Activated gamma-delta T cell treated with anti-CD3 and anti-CD28 coated beads, Interleukin-2, amount 50 U/mL, for 16 hours (primary cell): ENCODE measurements at places on chromosomes 6 and 20.
A peak's percentile ranks its signal among the peaks of the same experiment; 100 is the strongest.

- no peak for DNase-seq
These were observed 172.8 kb upstream of the PMEPA1 start for GRCh38 chr20:57882451-57883161.

GRCh38 chr6:10307028-10307427, 107.8 kb downstream of the TFAP2A start:
- no peak for DNase-seq

DNA sequence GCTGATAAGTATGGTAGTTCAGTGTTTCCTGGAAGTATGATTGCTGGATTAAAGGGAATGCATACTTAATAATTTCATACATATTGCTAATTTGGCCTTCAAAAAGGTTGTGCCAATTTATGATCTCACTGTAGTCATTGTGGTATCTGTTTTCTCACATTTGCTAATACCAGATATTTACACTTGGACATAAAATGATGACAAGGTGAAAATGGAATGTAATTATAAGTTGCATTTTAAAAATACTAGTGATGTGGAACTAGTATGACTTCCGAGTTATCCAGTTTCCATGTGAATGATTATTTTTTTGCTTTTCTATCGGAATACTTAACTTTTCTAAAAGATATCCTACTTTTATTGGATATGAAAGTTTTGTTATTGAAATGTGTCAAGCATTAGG, 15.4 kb downstream of the RWDD1 start:
- DNase-seq = no peak

DNA sequence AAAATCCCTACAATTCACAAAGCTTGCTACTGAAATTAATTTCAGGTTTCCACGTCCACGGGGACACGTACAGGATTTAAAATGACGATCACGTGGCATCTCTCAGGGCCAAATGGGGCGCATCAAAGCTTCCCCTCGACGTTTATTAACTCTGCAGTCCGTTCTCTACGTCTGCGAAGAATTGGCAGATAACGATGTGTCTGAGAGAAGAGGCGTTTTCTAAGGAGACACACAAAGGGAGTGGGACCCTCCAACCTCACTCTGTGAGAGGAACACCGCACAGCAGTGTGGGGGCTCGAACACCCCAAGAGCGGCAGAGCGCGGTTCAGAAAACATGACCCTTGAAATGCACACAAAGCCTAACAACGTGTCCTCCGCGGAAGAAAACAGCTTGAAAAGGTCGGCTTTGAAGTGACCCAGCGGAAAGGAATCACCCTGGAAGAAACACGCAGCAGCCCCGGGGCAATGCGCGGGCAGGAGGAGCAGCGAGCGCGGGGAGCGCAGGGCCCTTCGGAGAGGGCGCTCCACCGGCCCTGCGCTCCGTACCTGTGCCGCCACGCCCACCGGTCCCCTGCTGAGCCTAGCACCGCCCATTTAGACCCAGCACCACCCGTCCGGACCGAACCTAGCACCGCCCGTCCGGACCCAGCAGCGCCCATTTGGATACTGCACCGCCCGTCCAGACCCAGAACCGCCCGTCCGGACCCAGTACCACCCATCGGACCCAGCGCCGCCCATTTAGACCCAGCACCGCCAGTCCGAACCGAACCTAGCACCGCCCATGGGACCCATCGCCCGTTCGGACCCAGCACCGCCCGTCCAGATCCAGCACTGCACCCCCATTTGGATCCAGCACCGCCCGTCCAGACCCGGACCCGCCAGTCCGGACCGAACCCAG, 1.1 kb upstream of the AFDN start:
- DNase-seq = no peak

DNA sequence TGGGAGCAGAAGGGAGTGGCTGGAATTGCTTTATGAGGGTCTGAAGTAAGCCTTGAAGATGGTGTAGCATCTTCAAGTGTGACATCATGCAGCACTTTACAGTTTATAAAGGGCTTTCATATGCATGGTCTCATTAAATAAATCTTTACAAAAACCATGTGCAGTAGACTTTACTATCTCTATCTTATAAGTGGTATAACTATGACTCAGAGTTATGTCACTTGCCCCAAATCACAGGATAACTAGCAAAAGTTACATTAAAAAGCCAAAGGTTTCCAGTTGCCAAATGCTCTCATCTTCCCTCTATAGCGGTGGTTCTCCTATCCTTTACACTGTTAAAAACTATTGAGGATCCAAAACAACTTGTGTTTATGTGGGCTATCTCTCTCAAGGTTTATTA, 687.7 kb upstream of the MARCKS start:
- DNase-seq = no peak

GRCh38 chr6:74657931-74658330, 547.9 kb downstream of the COL12A1 start:
- no peak for DNase-seq

DNA sequence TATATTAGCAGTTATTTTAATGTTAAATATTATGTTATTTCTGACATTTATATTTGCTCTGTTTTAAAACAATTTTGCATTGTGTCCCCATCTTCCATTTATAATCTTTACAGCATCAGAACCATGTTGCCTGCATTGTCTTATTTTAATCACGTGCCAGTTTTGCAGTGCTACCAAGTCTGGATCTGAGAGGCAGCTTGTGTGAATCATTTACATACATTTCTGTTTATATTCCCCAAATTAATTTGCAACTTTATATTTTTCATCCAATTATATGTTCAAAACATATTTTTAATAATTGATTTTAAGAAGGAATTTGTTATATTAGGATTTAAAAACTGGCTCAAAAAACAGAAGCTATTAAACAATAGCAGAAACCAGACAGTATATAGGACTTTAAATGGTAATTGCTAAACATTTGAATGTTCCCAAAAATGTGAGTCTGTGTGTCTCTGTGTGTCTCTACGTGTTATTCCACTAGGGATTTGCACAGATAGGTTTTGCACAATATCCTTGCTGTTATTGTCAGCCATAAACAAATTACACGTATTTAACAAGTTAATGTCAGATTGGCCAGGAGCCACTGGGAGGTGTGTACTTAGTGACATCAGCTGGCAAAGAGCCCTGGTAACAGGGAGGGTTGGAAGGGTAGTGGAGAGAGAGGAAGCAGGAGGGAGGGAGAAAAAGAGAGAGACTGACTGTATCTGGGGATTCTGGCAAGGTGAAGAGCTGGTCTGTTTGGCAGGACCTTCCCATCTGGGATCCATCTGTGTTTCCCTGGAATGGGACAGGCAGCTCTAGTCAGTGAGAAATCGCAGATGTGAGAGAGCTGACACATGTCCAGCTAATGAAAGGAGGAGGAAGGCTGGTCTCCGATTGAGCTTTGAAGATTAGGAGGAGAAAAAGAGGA, 72.1 kb downstream of the CBFA2T2 start:
- no peak for DNase-seq

DNA sequence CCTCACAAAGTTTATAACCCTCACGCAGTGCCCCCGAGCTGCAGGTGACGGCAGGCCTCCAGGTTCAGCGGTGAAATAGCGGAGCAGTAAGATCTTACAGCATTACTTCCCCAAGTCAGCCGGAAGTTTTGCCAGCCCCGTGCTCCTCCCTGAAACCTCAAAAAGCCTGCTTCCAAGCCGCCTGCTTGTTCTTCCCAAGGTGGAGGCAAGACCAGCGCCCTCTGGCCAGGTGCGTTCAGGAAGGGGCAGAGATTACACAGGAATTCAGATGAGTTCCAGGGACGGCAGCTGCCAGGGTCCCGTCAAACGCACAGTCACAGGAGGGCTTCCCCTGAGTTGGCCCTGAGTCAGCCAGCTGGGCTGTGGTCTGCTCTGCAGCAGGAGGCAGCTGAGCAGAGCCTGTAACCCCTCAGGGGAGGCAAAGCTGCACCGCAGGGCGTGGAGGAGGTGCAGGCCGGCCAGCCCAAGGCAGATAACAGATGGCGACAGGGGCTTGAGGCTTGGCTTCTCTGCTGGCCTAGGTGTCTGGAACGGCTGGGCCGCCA, 124.1 kb upstream of the RPS6KA2 start:
- DNase-seq = peak; percentile 10

DNA sequence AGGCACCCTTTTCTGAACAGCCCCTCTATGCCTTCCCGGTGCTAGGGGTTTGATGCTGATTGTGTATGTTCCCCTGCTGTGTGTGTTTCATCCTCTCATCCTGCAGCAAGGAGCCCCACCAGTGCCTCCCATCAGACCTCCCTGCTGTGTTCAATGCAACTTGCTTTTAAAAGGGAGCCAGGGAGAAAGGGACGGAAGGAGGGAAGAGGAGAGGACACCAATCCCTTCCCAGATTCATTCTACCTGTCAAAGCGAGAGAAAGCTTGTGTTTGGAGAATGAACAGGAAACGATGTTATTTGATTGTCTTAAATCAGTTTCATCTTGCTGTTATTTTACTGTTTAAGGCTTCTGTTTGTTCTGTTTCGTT, 259.2 kb downstream of the ADGB start:
- DNase-seq = no peak

GRCh38 chr20:64050261-64051032, 1.0 kb upstream of the SOX18 start:
- no peak for DNase-seq

GRCh38 chr6:162442687-162443086, 284.9 kb downstream of the PRKN start:
- DNase-seq = no peak

GRCh38 chr20:2449386-2449785, 21.2 kb downstream of the SNRPB start:
- no peak for DNase-seq

DNA sequence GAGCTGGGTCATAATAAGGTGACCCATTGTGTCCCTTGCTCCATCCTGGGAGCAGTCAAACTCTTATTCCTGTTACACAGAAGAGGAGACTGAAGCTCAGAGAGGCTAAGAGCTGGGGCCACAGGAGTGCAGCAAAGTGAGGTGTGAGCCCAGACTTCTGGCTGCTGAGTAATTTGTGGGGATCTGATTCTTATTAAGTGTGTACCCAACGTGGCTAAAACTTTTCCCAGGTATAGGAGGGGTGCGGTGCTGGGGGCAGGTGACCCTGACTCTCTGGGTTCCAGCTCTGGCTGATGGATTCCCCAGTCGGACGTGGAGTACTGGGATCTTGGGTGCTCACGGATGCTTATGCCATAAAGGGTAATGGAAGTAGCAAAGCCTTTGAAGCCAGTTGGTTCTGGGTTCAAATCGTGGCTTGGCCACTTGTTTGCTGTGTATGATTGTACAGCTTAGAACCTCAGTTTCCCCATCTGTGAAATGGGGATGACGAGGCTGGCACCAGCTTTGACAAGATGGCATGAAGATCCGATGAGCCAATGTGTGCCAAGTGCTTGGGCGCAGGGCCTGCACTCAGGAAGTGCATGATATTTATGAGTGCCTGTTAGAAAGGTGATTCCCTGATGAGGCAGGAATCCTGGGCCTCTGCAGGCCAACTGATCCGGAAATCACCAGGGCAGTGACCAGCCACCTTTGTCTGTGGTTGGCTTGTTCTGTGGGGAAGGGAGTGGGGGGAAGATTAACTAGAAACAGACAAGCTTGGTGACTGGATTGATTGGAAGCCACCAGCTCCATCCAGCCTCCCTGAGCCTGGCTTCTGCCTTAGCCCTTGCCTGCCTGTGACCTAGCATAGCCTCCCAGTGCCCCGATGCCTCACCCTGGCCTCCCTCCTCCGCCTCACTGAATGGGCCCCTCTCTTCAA, 6.0 kb downstream of the SRC start:
- DNase-seq = no peak

GRCh38 chr6:113432521-113433334, 424.4 kb upstream of the MARCKS start:
- DNase-seq = no peak

DNA sequence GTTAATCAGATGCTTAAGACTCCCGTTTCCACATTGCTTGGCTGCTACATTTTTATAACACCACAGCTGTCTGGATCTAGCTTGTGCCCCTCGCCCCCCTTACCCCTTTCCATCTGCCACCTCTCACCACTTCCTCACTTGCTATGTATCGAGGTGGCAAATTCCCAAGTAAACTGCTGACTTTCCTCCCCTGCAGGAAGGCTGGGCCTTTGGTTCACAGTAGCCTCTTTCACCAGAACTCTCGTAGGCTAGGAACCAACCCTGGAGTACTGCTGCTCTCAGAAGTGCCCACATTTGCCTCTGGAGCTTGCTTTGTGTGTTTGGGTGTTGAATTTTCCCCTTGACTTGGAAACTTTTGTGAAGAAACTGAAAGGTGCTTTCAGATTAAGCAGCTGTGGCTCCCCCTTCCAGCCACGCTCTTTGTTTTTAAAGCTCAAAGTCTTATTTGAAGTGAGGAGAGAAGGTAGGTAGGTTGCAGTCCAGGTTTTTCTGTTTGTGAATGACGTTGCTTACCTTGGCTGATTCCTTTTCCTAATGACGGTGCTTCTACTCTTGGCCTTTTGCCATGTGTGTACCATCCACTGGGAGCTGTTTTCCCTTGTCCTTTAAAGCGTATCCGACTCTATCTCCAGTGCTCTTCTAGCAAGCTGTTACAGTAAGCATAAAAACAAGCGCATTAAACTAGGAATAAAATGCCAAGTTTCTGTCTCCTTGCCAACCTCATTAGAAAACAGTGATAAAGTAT, 90.4 kb downstream of the CARMIL1 start:
- no peak for DNase-seq

DNA sequence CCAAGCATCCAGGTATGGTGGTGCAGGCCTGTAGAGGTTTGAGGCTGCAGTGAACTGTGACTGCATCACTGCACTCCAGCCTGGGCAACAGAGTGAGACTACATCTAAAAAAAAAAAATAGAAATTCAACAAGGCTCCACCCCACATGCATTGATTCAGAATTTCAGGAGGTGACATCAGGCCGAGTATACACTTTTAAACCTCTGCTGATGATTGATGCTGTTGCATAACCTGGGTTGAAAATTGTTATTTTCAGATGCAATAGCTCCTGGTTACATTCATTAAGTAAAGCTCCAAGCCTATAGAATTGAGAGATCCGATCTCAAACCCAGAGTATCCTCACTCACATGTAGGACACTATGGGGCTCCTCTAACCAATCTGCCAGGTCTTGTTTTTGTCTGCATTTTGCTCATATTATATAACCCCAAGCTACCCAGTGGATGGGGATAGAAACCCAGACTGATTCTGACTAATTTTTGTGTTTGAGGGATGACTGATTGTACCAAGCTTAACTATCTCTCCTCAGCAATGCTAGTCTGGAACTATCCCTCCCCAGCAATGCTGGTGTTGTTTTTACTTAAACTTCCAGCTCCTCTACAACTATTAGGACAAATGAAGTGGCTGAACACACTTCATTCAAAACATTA, 123.5 kb upstream of the PREP start:
- DNase-seq = no peak

GRCh38 chr20:11496380-11496779, 421.3 kb upstream of the BTBD3 start:
- no peak for DNase-seq

DNA sequence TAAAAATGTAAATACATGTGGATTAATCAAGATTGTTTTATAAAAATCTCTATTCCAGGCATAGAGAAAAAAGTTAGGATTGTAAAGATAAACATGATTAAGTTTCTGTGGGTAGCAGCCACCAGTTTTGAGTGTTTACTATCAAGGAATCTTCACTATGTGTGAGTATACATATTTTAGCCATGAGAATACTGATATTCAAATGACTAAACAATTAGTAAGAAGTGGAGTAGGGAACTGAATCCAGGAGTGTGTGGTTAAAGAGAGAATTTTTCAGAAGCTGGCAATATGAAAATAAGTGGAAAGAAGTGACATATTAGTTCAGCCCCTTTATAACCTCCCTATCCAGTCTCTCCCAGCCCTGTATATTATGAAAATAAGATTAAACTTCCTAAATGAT, 10.3 kb downstream of the ELOVL2 start:
- no peak for DNase-seq
